ENCODE measurements at places on chromosomes 1 and 21.

DNA sequence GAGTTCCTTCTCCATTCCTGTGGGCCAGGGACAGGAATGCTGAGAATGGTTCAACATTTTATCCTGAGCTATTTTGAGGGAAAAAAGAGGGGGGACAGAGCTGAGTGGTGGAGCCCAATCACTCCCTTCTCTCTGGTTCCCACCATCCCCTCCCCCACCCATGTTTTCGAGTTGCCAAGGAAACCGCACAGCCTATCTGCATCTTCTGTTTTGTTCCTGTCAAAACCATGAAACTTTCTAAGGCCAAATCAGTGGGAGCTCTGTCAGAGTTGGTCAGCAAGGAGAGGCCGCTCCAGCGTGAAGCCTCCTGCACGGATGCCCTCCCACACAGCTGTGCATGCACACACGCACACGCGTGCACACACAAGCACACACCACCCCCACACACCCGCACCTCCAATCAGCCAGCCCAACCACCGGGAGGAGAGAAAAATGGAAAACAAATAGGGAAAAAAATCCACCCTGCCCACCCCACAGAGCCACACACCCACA lies 54.5 kb upstream of the ATP2B4 start:
- H3K27ac ChIP-seq, result no peak overlapping the region
- DNase-seq, result no peak
- peaks cover 8% of the 10 kb centered on the region for H3K4me1 ChIP-seq
- no peaks in the 10 kb centered on the region for H3K36me3 ChIP-seq
- H3K4me3 ChIP-seq, result no peak overlapping the region

DNA sequence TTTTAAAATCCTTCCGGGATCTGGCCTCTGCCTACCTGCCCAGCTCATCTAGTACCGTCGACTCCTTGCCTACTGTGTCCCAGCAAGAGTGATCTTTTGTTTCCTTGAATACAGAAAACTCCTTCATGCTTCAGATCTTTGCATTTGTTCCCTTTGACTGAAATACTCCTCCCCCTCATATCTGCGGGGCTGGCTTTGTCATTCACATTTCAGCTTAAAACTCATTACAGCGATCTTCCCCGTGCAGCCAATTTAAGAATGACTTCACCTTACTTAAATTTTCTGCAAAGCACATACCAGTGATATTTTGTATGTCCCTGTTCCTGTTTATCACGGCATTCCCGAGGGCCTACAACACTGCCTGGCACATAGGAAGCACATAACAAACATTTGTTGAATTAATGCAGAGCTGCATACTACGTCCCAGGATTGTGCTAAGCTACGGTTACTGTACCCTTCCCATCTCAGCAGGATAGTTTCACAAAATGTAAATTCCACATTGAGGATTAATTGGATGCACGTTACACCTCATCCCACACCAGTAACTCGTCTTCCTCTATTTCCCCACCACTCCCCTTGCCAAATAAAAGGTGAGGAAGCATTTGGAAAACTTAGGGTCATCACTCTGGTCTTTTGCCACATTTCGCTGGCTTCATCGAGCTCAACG lies 837 bp upstream of the DESI2 start:
- H3K4me1 ChIP-seq, result peaks cover 27% of the 10 kb centered on the region
- no peaks in the 10 kb centered on the region for H3K36me3 ChIP-seq
- peak overlapping the region; percentile 82 for H3K4me3 ChIP-seq
- no peaks in the 10 kb centered on the region for H3K27me3 ChIP-seq
- H3K27ac ChIP-seq, result 0 out of 2 replicates have a peak overlapping the region, but pooled peaks have one; percentile 11
- DNase-seq, result peak; percentile 20

- no peak for DNase-seq
- H3K4me3 ChIP-seq, result no peak overlapping the region
- peaks cover 23% of the 10 kb centered on the region for H3K36me3 ChIP-seq
- peak overlapping the region; percentile 93 for H3K27ac ChIP-seq
- H3K4me1 ChIP-seq, result peaks cover 23% of the 10 kb centered on the region
These were observed 5.5 kb downstream of the PPOX start for GRCh38 chr1:161171696-161172095.

DNA sequence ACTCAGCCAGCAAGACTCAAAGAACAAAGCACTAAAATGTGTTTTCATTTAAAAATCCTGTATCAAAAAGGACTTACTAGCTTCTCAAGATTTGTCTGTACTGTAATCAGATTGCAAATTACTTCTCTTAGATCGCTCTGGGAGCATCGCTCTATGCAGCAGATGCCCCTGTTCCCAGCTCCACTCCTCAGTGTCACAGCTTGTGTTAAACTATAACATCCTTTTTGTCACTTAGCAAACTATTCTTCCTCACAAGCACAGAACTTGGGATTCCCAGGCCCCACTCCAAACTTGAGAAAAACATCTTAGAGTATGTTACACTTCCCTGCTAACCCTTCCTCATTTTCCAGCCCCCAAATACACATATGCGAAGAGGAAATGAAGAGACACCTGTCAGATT lies 85.1 kb upstream of the CHRM3 start:
- no peaks in the 10 kb centered on the region for H3K27me3 ChIP-seq
- no peak for DNase-seq
- no peaks in the 10 kb centered on the region for H3K4me1 ChIP-seq
- no peaks in the 10 kb centered on the region for H3K36me3 ChIP-seq

- H3K4me1 ChIP-seq, result peaks cover 15% of the 10 kb centered on the region
- no peaks in the 10 kb centered on the region for H3K27me3 ChIP-seq
- no peaks in the 10 kb centered on the region for H3K36me3 ChIP-seq
These were observed 634 bp downstream of the MYCBP start for GRCh38 chr1:38872401-38873026.

- DNase-seq, result peak; percentile 64
- H3K4me1 ChIP-seq, result peaks cover 18% of the 10 kb centered on the region
- no peaks in the 10 kb centered on the region for H3K27me3 ChIP-seq
- H3K4me3 ChIP-seq, result no peak overlapping the region
These were observed 55.3 kb upstream of the EIF4G3 start for GRCh38 chr1:21232044-21232443.

DNA sequence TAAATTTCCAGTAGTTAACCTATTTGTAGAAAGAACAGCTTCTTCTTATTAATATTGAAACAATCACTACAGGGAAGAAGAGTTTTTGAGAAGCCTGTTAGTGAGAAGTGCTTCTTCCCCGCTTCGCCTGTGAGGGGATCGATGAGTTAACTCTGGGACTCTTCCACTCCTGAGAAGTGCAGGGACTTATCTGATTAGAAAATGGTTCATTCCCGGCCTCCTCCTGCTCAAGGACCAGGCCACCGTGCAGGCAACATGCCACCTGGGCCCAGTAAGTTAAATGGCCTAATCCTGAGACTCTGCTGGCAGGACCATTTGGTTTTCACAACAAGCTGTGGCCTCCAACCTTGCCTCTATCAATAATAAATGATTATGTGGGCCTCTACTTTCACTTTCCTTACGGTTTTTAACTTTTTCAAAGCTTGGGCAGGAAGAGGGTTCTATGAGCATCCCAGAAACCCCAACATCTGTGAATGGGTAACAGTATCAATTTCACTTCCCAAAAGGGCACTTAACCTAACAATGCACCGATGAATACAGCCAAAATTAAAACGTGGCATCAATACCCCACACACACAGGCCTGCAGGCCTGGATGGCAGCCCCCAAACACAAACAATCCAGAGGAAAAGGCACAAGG lies 33.1 kb downstream of the SIPA1L2 start:
- no peak for DNase-seq
- H3K27ac ChIP-seq, result no peak overlapping the region
- no peak overlapping the region for H3K4me3 ChIP-seq
- no peaks in the 10 kb centered on the region for H3K36me3 ChIP-seq

DNA sequence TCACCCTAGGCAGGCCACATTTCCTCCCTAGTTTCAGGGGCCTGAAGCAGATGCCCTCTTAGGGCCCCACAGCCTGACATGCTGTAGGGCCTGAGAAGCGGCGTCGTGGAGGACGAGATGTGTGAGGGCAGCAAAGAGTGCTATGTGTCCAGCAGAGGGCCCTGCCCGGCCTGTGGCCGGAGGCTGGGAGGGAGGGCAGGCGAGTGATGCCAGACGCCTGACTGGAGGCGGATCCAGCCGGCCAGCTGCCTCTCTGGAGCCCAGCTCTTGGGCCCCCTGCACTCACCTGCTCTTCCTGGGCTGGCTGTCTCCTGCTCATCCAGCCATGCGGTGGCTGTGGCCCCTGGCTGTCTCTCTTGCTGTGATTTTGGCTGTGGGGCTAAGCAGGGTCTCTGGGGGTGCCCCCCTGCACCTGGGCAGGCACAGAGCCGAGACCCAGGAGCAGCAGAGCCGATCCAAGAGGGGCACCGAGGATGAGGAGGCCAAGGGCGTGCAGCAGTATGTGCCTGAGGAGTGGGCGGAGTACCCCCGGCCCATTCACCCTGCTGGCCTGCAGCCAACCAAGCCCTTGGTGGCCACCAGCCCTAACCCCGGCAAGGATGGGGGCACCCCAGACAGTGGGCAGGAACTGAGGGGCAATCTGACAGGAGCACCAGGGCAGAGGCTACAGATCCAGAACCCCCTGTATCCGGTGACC lies at the start of gene GPR37L1:
Gene GPR37L1 (plus strand): TSS at position 279 of the 697 bp plus-strand sequence. CDS start 47 bp downstream, at position 326.
- H3K4me3 ChIP-seq, result no peak within 1 kb of the TSS
- no peaks in the 10 kb centered on the region for H3K36me3 ChIP-seq
- H3K4me1 ChIP-seq, result no peaks in the 10 kb centered on the region
- no peaks in the 10 kb centered on the region for H3K27me3 ChIP-seq
- DNase-seq, result peak; percentile 36

GRCh38 chr1:119086830-119087229 lies 53.6 kb downstream of the WARS2 start:
- no peak overlapping the region for H3K4me3 ChIP-seq
- H3K27me3 ChIP-seq, result no peaks in the 10 kb centered on the region
- DNase-seq, result no peak
- H3K36me3 ChIP-seq, result no peaks in the 10 kb centered on the region
- no peak overlapping the region for H3K27ac ChIP-seq

DNA sequence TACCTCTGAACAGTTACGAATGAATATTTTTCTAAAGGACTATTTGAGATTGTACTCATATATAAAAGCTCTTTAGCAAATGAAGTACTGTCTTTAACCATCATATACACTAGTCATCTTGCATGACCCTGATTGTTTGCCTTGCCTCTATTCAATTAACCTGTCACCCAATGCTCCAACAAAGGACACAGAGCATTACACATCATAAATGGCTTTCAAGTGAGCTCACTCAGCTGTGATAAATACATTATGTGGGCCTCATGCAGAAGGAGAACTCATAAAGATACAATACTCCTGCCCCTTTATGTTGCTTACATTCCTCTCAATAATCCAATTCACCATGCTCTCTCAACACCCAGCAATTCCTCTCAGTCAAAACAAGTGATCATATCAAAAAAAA lies 993.0 kb upstream of the PRMT6 start:
- no peaks in the 10 kb centered on the region for H3K4me1 ChIP-seq
- H3K4me3 ChIP-seq, result no peak overlapping the region
- H3K36me3 ChIP-seq, result no peaks in the 10 kb centered on the region

DNA sequence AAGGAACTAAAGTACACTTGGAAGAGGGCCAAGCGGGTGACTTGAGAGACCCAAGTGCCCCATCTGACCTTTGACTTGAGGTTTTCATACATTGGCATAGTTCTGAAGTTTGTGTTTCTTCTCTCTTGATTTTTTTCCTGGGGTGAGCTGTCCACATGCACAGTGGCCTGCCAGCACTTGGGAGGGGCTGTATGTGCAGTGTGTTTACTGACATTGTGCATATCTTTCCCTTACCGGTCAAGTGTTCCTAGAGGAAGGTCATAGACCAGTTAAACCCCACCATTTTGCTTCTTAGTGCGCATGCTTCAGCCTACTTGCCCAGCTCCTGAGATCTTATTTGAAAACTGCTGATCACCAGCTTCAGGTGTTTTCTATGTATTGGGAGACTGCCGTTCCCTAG lies 435.2 kb upstream of the KAZN start:
- no peaks in the 10 kb centered on the region for H3K27me3 ChIP-seq
- H3K27ac ChIP-seq, result no peak overlapping the region
- DNase-seq, result no peak

DNA sequence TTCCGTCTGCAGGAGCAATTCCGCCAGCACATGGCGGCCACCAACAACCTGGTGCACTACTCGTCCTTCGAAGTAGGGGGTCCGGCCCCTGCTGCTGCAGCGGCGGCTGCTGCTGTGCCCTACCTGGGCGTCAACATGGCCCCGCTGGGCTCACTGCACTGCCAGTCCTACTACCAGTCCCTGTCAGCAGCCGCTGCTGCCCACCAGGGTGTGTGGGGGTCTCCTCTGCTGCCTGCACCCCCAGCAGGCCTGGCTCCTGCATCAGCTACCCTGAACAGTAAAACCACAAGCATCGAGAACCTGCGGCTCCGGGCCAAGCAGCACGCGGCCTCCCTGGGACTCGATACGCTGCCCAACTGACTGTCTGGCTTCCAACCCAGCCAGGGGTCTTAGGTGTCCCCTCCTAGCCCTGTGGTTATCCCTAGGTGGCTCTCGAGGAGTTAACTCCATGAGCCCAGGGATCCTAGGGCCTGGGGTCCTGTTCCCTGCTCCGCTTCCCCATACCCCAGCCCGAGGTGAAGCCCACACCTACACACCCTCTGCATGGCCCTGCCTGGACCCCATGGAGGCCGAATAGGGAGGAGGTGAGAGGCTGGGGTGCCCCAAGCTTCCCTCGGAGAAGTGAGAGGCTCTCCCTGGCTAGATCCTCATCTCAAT lies 22.6 kb downstream of the DMBX1 start:
- H3K36me3 ChIP-seq, result no peaks in the 10 kb centered on the region
- no peak for DNase-seq
- no peak overlapping the region for H3K27ac ChIP-seq
- no peaks in the 10 kb centered on the region for H3K27me3 ChIP-seq
- H3K4me3 ChIP-seq, result no peak overlapping the region

GRCh38 chr1:178578541-178578940 lies 65.6 kb downstream of the TEX35 start:
- H3K4me1 ChIP-seq, result no peaks in the 10 kb centered on the region
- DNase-seq, result no peak
- no peak overlapping the region for H3K27ac ChIP-seq
- no peaks in the 10 kb centered on the region for H3K27me3 ChIP-seq
- H3K36me3 ChIP-seq, result no peaks in the 10 kb centered on the region

DNA sequence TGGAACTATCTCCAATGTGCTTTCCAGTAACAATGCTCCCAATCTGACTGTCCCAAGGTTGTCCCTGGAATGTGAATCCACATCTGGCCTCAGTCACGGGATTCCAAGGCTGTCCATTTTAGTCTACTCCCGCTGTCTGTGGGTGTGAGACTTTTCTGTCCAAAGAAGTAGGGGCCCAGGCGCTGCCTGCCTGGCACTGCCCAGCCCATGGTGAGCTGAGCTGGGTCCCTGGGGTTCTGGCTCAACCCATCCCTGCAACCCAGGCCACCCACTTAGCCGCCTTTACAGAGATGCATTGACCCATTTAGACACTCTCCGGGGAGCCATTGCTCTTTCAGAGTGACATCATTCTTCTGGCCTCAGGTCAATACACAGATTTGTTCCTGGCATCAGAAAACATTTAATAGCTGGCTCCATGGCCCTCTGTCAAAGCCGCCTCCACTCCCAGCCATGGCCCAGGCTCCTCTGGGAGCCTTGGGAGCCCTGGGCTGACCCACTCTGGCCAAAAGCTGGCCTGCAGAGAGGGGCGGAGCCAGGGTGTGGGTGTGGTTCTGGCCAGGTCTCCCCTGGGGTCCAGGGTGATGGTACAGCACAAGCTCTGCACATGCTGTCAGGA lies 47.2 kb upstream of the PAX7 start:
- DNase-seq, result peak; percentile 30
- no peaks in the 10 kb centered on the region for H3K4me1 ChIP-seq
- H3K4me3 ChIP-seq, result no peak overlapping the region
- H3K27me3 ChIP-seq, result 0 out of 2 replicates have a peak, but pooled peaks cover 11% of the 10 kb centered on the region

Data from GM23248 (cell line).